BE2C (cell line): ENCODE measurements at places on chromosomes 5 and 9.

- DNase-seq = no peak
Observed at GRCh38 chr5:135964670-135965320, 10.0 kb upstream of the LECT2 start.

DNA sequence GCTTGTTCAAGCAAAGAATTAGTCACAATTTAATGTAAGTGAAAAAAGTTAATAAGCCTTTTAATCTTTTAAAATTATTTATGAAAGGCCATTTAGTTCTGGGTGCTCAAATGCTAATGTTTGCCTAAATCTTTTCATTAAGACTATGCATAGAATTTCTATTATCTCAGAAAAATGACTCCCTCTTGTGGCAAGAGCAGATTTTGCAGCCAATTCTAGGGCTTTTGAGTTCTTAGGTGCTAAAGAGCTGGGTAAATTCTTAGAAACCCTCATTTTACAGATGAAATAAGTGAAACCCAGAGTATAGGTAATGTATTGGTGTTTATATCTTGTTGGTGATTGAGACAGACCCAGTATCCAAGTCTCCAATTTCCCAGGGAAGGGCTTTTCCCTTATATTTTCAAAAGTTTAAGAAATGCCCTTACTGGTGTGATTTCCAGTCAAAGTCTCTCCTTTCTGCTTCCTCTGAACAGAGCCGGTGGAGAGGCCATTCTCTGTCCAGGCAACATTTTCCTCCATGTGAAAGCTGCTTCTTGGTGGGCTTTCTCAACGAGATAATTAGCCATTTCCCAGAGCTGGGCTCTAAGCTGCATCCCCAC, 24.1 kb upstream of the PCSK5 start:
- peak; percentile 36 for DNase-seq

GRCh38 chr9:8924562-8924961, 1125.0 kb upstream of the DMAC1 start:
- DNase-seq = no peak

GRCh38 chr9:99753436-99753835, 68.2 kb upstream of the NR4A3 start:
- no peak for DNase-seq

GRCh38 chr5:757346-757930, 27.1 kb downstream of the ZDHHC11B start:
- peak; percentile 28 for DNase-seq

DNA sequence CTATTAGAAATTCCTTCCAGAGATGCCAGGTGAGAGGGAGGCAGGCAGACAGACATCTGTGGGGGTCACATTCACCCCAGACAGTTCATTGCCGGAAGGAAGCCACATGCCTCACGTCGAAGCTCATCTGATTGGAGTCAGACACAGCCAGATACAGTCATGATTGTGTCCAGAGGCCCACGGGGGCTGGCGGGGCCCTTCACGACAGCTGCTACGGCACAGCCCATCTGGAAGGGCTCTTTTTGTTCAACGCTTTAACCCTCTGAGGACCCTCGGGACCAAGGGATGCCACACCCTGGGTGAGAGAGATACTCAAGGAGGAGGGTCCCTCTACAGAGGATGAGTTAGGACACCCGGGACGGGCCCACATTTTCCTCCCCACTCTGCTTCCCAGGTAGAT, 31.9 kb upstream of the GABRP start:
- peak; percentile 35 for DNase-seq
